Activated CD4-positive, alpha-beta T cell treated with anti-CD3 and anti-CD28 coated beads for 48 hours (primary cell): ENCODE measurements at places on chromosomes 7 and 10.

- DNase-seq, result no peak
Measured at GRCh38 chr10:91804126-91804510, 5.9 kb downstream of the TNKS2 start.

- DNase-seq, result no peak
Measured at GRCh38 chr7:113093561-113093960, 6.9 kb upstream of the GPR85 start.

- no peak for DNase-seq
Measured at GRCh38 chr7:132465516-132465915, 110.8 kb downstream of the PLXNA4 start.

- DNase-seq, result no peak
Measured at GRCh38 chr7:34438436-34438835, 219.6 kb upstream of the NPSR1 start.

GRCh38 chr10:43574001-43574892, at the start of gene ZNF239:
Gene ZNF239 (minus strand): TSS chr10:43574616. CDS start chr10:43558079, 16,537 bp downstream.
- peak; percentile 88 for DNase-seq

- DNase-seq, result no peak
Measured at GRCh38 chr10:75904499-75905283, 473.3 kb downstream of the LRMDA start.

GRCh38 chr7:4681218-4681851, 760 bp upstream of the FOXK1 start:
- DNase-seq, result peak; percentile 36

DNA sequence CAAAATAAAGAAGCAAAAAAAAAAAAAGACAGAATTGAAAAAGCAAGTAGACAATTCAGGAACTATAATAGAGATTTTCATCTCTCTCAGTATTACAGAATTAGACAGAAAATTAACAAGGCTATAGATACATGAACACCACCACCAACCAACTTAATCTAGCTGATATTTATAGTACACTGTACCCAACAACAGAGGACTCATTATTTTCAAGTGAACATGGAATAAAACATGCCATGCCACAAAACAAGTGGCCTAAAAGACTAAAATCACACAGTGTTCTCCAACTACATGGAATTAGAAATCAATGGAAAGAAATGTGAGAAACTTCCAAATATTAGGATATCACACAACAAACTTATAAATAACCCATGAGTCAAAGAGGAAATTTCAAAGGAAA, 9.1 kb downstream of the TMEM168 start:
- DNase-seq, result no peak
